Activated CD4-positive, CD25-positive, alpha-beta regulatory T cell treated with anti-CD3 and anti-CD28 coated beads, Interleukin-2, amount 50 U/mL, for 24 hours (primary cell): ENCODE measurements at places on chromosomes 6 and 20.

- no peak for ATAC-seq
These were observed 6.1 kb downstream of the DACT2 start for GRCh38 chr6:168313431-168314011.

DNA sequence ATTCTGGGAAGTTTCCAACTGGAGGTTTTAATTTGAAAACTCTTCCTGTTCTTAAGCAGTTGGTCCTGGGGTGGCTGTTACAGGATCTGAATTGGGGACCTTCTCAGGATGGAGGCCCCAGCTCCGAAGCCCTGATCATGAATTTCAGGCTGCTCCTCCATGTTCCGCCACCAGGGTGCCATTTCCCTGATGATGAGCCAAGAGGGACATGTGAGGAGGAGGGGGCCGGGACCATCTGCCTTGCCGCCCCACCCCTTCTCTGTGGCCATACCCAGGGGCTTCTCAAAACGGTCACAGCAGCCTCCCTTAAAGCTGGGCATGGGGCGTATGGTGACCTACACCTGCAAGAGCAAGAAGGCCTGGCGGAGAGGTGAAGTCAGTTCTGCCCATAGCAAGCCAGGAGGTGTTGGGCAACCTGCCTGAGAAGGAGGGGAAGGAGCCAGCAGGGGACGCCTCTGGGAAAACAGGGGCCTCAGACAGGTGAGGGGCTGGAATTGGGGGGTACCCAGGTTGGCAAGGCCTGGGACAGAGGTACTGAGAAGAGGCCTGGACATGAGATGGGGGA lies 3.6 kb upstream of the BAK1 start:
- no peak for ATAC-seq

GRCh38 chr6:167401525-167402194 lies 76.8 kb downstream of the TTLL2 start:
- no peak for ATAC-seq

- ATAC-seq = peak; percentile 64
These were observed 267.8 kb downstream of the PTPRK start for GRCh38 chr6:128252341-128253176.

DNA sequence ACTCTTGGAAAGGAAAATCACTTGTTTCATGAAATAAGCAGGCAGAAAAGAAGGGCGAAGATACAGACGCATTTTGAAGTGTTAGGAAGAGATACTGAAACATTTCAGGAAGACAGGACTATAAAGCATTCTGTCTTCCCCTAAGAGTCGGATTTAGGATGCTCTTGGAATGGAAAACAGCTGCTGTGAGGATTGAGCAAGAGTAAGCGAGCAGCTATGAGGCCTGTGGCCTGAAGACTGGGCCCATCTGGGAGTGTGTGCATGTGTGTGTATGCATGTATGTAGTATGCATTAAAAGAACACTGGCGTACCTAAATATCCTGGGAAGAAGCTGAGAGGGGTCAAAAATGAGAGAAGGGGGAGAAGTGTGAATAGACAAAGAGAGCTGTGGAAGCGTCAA lies 83.6 kb downstream of the SIM1 start:
- ATAC-seq = no peak

DNA sequence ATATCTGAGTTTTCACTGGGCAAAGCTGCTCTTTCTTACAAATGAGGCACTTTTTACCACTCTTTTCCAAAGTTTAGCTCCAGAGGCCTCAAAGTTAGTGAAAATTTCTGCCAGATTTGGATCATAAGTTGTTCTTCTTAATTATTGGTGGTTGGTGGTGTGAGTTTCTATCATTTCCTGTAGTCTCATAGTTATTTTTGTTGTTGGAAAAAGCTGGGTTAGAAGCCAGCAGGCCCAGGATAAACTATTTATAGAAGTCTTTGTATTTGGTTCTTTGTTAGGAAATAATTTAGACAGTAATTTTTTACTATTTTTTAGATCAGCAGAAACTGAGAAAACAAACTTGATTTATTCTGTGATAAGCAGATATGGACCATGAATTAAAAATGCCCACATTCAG lies 10.6 kb downstream of the PFDN4 start:
- ATAC-seq = no peak

DNA sequence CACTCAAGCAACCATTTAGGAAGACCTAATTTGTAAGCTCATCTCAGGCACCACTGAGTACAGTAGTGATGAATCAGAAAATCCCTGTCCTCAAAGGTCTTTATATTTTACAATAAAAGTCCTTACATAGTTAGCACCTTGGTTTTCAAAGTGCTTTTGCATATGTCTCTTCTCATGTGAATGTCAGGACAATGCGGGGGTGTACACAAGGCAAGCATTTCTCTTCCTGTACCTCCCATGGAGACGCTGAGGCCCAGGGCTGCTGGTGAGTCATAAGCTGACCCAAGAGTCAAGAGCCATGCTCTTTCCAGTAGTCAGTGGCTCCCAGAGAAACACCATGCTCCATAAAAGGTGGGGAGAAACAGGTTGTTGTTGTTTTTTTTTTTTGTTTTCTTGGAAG lies 174.0 kb downstream of the GJA10 start:
- ATAC-seq = peak; percentile 45

- ATAC-seq = no peak
These were observed 105.6 kb downstream of the BTBD3 start for GRCh38 chr20:12023194-12023795.

DNA sequence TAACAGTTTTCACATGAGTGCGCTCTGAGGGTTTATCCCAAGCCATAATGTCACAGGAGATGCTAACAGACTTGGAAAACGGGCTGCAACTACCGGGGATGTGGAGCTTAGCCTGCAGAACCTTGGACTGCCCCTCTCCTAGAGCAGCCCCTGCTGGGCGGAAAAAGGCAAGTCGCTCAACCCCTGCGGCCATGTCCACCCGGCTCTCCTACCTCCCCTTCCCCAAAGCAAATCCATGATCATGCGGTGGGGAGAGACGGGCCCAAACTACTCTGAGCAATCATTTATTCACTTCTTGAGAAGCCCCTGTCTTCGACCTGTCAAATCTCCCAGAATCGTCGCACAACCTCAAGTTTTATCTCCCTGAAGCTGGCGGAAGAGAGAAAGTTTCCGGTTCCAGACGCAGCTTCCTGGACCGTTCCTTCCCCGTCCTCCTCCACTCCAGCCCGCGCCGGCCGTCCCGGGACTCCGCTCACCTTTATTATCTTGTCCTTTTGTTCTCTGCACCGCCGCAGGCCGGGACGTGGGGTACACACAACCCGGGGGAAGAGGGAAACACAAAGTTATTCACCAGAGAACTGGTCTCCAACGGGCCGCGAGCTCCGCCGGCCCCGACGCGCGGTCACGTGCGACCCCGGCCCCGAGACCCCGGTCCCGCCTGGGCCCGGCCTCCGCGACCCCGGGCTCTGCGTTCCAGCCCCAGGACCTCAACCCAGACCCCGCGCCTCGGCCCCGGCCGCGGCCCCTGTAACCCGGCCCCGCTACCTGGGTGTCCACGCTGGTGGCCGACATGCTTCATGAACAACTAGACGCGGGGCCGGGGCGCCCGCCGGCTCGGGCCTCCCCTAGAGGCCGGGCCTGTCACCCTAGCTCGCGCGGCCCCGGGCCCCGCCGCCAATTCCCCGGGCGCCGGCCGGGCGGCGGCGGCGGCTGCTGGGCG lies 560 bp downstream of the YTHDF1 start:
- ATAC-seq = no peak

- no peak for ATAC-seq
These were observed 2.9 kb upstream of the BMP6 start for GRCh38 chr6:7723041-7723447.

- peak; percentile 55 for ATAC-seq
These were observed 49.0 kb downstream of the MDGA1 start for GRCh38 chr6:37648465-37649330.

- ATAC-seq = no peak
These were observed 599.2 kb downstream of the COL12A1 start for GRCh38 chr6:74606582-74607071.

DNA sequence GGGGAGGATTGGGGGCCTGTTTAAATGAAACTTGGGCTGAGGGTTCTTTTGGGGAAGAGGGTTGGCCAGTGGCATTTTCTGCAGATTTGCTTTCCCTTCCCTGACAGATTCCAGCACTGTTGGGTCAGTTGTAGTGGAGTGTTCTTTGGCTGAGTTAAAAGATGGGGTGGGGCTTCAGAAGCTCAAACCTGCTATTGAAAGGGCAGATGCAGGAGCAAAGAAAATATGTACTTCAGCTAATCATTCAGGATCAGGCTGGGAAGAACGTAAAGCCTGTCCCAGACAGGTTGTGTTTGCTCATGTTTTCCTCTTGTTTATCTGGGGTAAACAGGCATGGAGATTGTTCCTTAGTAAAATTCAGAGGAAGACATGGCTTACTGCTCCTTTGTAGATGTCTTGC lies 2.5 kb downstream of the SASH1 start:
- no peak for ATAC-seq

DNA sequence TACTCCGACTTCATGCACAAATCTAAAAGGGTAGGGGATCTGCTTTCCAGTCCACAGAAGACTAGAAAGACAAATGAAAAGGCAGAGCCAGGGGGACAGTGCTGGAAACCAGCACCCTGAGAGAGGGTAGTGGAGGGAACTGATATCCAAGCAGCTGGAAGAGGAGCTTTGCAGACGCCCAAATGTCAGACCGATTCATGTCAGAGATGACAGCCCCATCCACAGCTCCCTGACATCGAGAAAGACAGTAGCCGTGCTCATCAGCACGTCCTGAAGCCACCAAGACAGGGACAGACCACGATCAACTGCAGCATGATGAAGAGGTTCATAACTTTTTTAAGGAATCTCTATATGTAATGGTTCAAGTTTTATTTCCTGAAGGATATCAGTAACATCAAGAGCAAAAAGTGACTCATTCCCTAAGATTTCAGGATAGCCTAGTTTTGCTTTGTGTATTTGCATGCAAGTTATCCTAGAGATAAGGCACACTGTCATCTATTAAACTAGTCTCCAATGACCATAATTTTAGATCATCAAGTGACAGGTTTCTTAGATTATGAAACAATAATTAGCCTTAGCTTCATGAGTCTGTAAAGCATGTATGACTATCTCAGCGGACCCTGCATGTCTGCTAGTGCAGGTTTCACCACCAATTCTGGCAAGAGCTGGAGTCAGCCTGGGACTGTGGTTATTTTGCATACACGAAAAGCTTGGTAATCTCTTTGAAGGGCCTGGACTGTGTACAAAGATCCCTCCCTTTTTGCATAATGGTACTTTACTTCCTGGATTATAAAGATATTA lies 43.0 kb downstream of the PRDM1 start:
- ATAC-seq = no peak

- ATAC-seq = peak; percentile 20
These were observed 68.5 kb downstream of the PLEKHG1 start for GRCh38 chr6:150667977-150668716.

DNA sequence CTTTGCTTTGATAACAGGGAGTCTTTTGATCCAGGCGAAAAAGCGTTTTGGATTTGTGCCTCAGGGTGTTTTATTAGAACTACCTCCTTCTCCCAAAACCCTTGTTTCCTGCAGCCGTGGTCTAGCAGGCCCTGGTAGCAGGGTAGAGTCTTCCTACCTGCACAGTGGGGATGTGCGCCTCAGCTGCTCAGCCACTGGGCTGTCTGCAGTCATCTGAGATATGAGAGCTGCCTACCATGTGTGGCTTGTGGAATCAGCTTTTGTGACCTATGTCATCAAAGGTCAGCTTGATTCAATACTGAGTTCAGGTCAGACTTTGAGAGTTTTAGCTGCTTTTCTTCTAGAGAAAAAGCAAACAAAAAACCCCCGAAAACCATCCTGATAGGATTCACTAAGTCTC lies 279.5 kb downstream of the CLIC5 start:
- ATAC-seq = no peak

GRCh38 chr6:79467716-79468115 lies 69.5 kb downstream of the LCA5 start:
- no peak for ATAC-seq

GRCh38 chr20:44345147-44345546 lies 8.3 kb downstream of the R3HDML start:
- no peak for ATAC-seq
